T-helper 17 cell (primary cell): ENCODE measurements at places on chromosomes 5 and 9. TPM values are rescaled to one million over a fixed set of nuclear protein-coding genes. Genes with fewer than 3 reads are reported as not detected.

AFAP1L1 gene
- total RNA-seq, result 0.52 TPM

PCDHGA4 gene
- 0.12 TPM for total RNA-seq

DNA sequence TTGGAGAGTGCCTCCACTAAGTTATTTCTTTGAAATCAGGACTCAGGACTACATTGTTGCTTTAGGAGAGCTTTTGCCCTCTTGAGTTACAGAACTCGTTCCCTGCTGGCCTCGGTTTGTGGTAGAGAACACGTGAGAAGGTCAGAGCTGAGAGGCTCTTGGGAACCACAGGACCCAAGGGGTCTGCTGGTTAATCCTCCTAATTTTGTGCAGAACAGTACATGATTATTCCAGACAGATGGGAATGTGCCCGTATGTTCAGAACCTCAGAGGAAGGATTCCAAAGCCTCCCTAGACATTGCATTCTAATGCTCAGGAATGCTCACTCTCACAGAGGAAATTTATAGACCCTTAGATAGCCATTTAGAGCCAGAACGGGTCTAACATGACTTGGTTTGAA lies 25.2 kb upstream of the BASP1 start:
- DNase-seq, result no peak
- H3K4me3 ChIP-seq, result no peak overlapping the region
- no peak overlapping the region for H3K27ac ChIP-seq
- H3K27me3 ChIP-seq, result peaks cover 18% of the 10 kb centered on the region

- peaks cover 66% of the 10 kb centered on the region for H3K27me3 ChIP-seq
- no peak overlapping the region for H3K27ac ChIP-seq
- DNase-seq, result no peak
- no peak overlapping the region for H3K4me3 ChIP-seq
- H3K4me1 ChIP-seq, result no peaks in the 10 kb centered on the region
Measured at GRCh38 chr5:123182072-123182471, 93.0 kb downstream of the PRDM6 start.

- no peaks in the 10 kb centered on the region for H3K36me3 ChIP-seq
- no peak overlapping the region for H3K4me3 ChIP-seq
- DNase-seq, result no peak
- no peaks in the 10 kb centered on the region for H3K27me3 ChIP-seq
- no peak overlapping the region for H3K27ac ChIP-seq
- no peaks in the 10 kb centered on the region for H3K4me1 ChIP-seq
Measured at GRCh38 chr5:59575648-59576445, 317.7 kb downstream of the PDE4D start.

SPINK1 gene
- total RNA-seq, result not detected

GRCh38 chr9:92463984-92464383 lies 18.3 kb downstream of the ASPN start:
- H3K4me3 ChIP-seq, result no peak overlapping the region
- no peak for DNase-seq
- H3K27me3 ChIP-seq, result no peaks in the 10 kb centered on the region
- peaks cover 3% of the 10 kb centered on the region for H3K4me1 ChIP-seq

GRCh38 chr5:135709208-135709575 lies 125.3 kb upstream of the SLC25A48 start:
- DNase-seq, result no peak
- H3K27ac ChIP-seq, result no peak overlapping the region
- H3K27me3 ChIP-seq, result peaks cover 31% of the 10 kb centered on the region
- no peak overlapping the region for H3K4me3 ChIP-seq

GRCh38 chr5:56088967-56089829 lies 94.4 kb upstream of the IL6ST start:
- no peaks in the 10 kb centered on the region for H3K27me3 ChIP-seq
- H3K4me3 ChIP-seq, result no peak overlapping the region
- DNase-seq, result no peak
- peaks cover 12% of the 10 kb centered on the region for H3K4me1 ChIP-seq

GRCh38 chr9:94560237-94560636 lies 5.4 kb downstream of the PCAT7 start:
- H3K36me3 ChIP-seq, result no peaks in the 10 kb centered on the region
- no peak overlapping the region for H3K4me3 ChIP-seq
- no peak for DNase-seq
- no peak overlapping the region for H3K27ac ChIP-seq

DNA sequence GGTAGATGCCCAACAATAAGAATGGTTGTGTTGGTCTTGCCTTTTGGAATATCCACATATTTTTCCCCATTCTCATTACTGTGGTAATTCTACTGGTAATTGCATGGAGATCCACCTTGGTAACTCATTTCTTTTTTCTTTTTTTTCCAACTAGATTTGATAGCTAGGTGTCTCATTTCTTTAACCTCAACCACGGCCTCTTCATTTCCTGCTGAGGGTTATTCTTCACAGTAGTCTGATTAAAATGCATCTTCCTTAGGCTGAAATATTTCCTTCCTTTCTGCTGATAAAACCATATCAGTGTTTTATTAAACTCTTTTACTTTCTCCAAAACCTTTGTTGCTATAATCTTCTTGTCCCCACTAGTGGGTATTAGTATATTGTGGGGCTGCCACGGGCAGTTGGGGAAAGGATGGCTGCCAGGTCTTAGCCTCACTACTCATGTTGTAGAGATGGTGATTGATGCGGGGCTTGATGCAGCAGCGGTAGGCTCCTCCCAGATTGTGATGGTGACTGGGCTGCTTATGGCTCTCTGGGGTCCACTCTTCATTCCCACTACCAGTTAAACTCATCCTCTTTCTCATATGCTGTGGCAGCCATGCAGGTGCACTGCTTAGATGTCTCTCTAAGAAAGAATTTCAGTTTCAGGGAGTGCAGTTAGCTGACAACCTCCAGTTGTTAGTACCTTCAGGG lies 35.9 kb downstream of the KIF2A start:
- H3K27me3 ChIP-seq, result no peaks in the 10 kb centered on the region
- no peak for DNase-seq
- H3K4me1 ChIP-seq, result peaks cover 41% of the 10 kb centered on the region
- H3K4me3 ChIP-seq, result peak overlapping the region; percentile 54
- no peaks in the 10 kb centered on the region for H3K36me3 ChIP-seq
- peak overlapping the region; percentile 27 for H3K27ac ChIP-seq

DNA sequence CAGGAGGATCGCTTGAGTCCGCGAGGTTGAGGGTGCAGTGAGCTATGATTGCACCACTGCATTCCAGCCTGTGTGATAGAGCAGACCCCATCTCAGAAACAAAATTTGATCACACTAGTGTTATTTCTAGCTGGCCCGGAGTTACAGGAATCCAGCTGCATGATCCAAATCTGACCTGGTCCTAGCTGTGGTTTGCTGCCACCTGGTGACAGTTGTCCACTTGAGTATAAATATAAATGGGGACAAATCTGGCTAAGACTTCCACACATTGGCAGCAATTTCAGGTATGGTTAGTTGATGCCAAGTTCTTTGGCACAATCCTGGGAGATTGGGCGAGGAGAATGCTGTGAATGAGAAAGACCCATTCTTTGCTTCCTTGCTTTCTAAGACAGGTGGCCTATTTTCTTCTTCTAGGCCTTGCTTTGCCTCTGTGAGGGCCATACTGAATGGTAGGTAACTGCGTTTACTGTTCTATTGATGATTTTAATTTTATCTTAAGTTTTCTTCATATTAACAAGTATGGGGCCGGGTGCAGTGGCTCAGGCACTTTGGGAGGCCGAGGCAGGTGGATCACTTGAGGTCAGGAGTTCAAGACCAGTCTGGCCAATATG lies 35.4 kb downstream of the UBE2R2 start:
- peaks cover 21% of the 10 kb centered on the region for H3K4me1 ChIP-seq
- no peaks in the 10 kb centered on the region for H3K27me3 ChIP-seq
- H3K4me3 ChIP-seq, result no peak overlapping the region

GRCh38 chr9:70746760-70747159 lies 332.3 kb upstream of the KLF9 start:
- no peaks in the 10 kb centered on the region for H3K4me1 ChIP-seq
- no peaks in the 10 kb centered on the region for H3K36me3 ChIP-seq
- H3K27ac ChIP-seq, result no peak overlapping the region

- DNase-seq, result no peak
- H3K27ac ChIP-seq, result no peak overlapping the region
- no peaks in the 10 kb centered on the region for H3K36me3 ChIP-seq
- peak overlapping the region; percentile 65 for H3K4me3 ChIP-seq
- peaks cover 13% of the 10 kb centered on the region for H3K4me1 ChIP-seq
- no peaks in the 10 kb centered on the region for H3K27me3 ChIP-seq
Measured at GRCh38 chr5:168291964-168292785, 730 bp downstream of the WWC1 start.

- H3K4me3 ChIP-seq, result no peak overlapping the region
- H3K36me3 ChIP-seq, result no peaks in the 10 kb centered on the region
- no peak overlapping the region for H3K27ac ChIP-seq
Measured at GRCh38 chr5:168829922-168830417, 250.8 kb upstream of the PANK3 start.

GRCh38 chr5:112005623-112005930 lies 248.6 kb upstream of the NREP start:
- peaks cover 6% of the 10 kb centered on the region for H3K27me3 ChIP-seq
- H3K4me1 ChIP-seq, result no peaks in the 10 kb centered on the region
- H3K4me3 ChIP-seq, result no peak overlapping the region
- no peak for DNase-seq

- DNase-seq, result no peak
- no peak overlapping the region for H3K4me3 ChIP-seq
- peaks cover 6% of the 10 kb centered on the region for H3K4me1 ChIP-seq
- H3K27ac ChIP-seq, result peak overlapping the region; percentile 57
- no peaks in the 10 kb centered on the region for H3K36me3 ChIP-seq
Measured at GRCh38 chr5:142053426-142054151, 40.8 kb upstream of the GNPDA1 start.

DNA sequence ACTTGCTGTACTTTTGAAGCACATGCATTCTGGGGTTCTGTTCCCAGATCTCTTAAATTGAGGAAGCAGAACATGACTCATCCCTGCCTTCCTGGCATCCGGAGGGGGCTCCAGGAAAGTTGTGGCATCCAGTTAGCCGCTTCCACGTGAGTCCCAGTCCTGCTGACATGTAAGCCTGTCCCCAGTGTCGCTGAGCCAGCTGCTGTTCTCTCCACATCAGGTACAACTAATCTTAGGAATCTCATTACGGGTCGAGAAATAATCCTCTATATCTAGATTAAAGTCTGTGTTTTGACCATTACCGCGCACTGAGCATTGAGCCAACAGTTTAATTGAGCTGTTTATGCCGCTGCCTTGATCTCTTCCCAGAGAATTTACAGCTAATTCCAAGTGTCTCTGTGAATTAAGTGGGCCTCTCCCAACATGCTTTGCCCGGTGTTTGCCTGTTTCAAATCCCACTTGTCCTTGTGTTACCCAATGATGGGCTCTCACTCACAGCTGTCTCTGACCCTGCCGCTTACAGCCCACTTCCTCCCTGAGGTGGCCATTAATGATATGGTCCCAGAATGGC lies 10.5 kb upstream of the SHB start:
- peaks cover 3% of the 10 kb centered on the region for H3K36me3 ChIP-seq
- DNase-seq, result no peak
- peaks cover 3% of the 10 kb centered on the region for H3K4me1 ChIP-seq

PFN3 gene
- total RNA-seq, result not detected

- no peak for DNase-seq
- H3K4me1 ChIP-seq, result peaks cover 28% of the 10 kb centered on the region
- H3K4me3 ChIP-seq, result peak overlapping the region; percentile 88
- H3K27ac ChIP-seq, result no peak overlapping the region
- H3K36me3 ChIP-seq, result peaks cover 3% of the 10 kb centered on the region
- H3K27me3 ChIP-seq, result no peaks in the 10 kb centered on the region
Measured at GRCh38 chr5:151021746-151022145, 1.4 kb downstream of the GPX3 start.

GRCh38 chr5:150498501-150498900 lies 9.4 kb upstream of the NDST1 start:
- H3K4me3 ChIP-seq, result no peak overlapping the region
- H3K4me1 ChIP-seq, result peaks cover 3% of the 10 kb centered on the region
- no peaks in the 10 kb centered on the region for H3K36me3 ChIP-seq
- H3K27me3 ChIP-seq, result peaks cover 14% of the 10 kb centered on the region

DNA sequence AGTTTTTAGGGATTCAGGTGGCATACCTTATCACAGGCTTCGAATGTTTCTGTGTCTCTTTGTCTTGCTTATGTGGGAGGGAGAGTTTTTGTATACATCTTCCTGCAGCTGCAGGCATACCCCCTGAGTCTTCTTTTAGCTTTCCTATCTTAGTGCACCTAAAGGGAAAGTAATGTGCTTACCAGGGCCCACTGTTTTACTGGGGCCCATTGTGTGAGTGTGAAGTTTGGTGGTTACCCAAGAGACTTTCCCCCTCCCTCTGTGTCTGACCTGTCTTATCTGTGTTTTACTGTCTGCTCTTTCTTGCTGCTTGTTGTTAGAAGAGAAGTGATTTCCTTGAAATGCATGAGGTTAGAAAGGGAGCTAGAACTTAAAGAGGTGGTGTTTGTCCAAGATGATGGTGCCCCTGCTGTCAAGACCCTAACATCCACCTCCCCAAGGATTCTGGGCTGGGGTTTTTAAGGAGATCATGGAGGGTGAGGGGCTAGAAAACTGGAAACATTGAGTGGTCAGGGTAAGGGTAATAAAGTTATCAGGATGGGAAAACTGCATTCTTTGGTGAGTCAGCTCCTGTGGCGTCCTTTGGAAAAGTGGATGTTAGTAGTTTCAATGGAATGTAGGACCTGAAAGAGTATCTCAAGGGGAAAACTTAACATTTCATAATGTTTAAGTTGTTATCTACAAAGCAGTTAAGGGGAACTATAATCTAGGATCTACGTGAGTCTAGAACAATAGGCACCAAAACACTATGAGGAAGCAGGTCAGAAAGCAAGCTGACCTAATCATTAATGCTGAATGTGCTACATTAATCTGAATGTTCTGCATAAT lies 583.5 kb upstream of the TUSC1 start:
- H3K27ac ChIP-seq, result no peak overlapping the region
- no peak overlapping the region for H3K4me3 ChIP-seq
- DNase-seq, result no peak
- no peaks in the 10 kb centered on the region for H3K4me1 ChIP-seq
- H3K27me3 ChIP-seq, result no peaks in the 10 kb centered on the region

GRCh38 chr5:178056935-178057334 lies 56.4 kb upstream of the N4BP3 start:
- peaks cover 20% of the 10 kb centered on the region for H3K27me3 ChIP-seq
- H3K4me1 ChIP-seq, result peaks cover under 1% of the 10 kb centered on the region
- no peak for DNase-seq

GRCh38 chr5:2651116-2651515 lies 100.4 kb downstream of the IRX2 start:
- no peak overlapping the region for H3K27ac ChIP-seq
- no peaks in the 10 kb centered on the region for H3K4me1 ChIP-seq
- no peaks in the 10 kb centered on the region for H3K36me3 ChIP-seq
- H3K27me3 ChIP-seq, result no peaks in the 10 kb centered on the region

DNA sequence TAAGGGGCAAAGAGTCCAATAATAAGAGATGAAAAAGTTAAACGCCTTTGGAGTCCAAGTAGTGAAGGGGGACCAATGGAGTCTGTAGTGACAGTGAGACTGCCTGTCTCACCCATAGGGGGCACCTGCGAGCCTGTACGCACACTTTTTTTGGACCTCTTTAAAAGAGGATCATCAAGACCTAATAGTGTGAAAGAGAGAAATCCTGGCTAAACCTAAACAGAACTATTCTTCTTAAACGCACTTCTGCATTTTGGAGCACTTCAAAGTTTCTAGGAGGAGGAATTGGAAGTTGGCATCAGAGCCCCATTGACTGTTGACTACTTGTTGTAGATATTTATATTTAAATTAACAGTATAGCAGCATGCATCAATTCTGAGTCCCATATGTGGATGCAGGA lies 636.1 kb upstream of the KLF4 start:
- no peaks in the 10 kb centered on the region for H3K27me3 ChIP-seq
- H3K4me3 ChIP-seq, result no peak overlapping the region
- DNase-seq, result no peak
- no peaks in the 10 kb centered on the region for H3K36me3 ChIP-seq
- no peaks in the 10 kb centered on the region for H3K4me1 ChIP-seq

SPINK5 gene
- not detected for total RNA-seq
